ENCODE measurements at places on chromosomes 2 and 18.

DNA sequence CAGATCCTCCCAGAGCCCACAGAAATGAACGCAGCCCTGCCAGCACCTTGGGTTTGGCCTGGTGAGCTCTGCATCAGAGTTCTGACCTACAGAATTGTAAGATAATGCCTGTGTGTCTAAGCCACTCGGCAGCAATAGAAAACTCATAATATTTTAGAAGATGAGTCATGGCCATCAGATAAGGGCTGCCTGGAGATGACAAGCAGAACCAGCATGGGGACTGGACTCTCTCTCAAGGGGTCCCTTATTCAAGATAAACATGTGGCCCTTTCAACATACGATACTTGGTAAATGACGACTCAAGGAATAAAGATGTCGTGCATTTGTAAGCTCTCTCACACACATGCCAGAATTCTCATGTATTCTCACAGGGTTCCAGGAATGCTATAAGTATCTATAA, 8.5 kb upstream of the AGAP1 start:
- no peak for DNase-seq

DNA sequence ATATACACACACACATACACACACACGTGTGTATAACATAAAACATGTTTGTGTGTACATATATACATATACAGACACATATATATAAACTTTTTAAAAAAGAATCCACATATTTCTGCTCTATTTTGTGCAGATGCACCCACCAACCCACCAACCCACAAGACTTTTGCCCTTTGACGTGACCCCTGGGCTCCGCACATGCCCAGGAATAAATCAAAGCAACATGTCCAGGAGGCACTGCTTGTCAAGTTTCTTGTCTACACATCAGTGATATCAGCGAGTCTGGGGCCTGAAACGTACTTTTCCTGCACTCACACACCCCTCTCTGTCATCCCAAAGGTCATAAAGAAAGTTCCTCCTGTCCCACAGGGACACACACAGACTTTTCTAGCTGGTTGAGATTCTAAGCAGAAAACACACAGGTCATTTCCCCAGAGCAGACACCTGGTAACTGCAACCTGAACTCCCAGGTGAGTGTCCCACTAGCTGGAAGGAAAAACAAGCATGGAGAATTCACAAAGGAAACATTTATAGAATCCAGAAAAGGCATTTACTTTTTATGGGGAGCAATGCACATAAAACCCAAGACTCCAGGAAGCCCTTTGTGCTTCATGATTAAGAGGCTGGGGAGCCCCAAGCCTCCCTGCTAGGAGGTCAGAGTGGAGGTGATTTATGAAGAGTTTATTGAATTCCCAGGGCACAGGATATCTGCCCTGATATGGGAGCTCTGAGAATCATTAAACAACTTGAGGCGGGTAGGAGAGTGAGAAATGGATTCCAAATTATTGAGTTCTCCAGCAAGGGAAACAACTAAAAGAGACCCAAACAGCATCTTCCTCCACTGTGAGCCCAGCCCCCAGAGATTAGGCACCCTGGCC, 211.6 kb downstream of the MGAT5 start:
- no peak for DNase-seq

DNA sequence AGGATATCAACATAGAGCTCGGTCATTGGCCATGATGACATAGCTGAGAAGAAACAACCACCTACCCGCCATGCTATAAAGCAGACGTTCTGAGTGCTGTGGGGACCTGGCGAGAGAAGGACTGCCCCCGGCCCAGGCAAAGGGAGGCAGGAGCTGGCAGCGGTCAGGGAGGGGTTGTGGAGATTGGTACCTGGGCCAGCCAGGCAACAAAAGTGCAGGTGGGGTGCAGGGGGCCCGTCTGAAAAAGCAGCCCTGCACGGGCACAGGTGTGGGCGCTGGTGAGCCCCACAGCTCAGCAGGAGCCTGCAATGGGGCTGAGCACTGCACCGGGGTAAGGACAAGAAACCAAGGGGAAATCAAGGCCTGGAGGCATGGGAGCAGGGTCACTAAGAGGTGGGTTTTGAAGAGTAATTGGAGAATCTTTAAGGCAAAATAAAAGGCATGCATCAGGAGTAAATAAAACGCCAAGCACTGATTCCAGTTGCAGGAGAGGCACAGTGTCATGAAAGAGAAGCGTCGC, 464.0 kb downstream of the EIPR1 start:
- no peak for DNase-seq

GRCh38 chr2:15941481-15941850, 1.1 kb downstream of the MYCN start:
- no peak for DNase-seq

- DNase-seq, result no peak
Observed at GRCh38 chr2:121076885-121077549, 208.0 kb downstream of the TFCP2L1 start.

GRCh38 chr2:96175951-96176350, 30.7 kb upstream of the DUSP2 start:
- DNase-seq, result no peak

DNA sequence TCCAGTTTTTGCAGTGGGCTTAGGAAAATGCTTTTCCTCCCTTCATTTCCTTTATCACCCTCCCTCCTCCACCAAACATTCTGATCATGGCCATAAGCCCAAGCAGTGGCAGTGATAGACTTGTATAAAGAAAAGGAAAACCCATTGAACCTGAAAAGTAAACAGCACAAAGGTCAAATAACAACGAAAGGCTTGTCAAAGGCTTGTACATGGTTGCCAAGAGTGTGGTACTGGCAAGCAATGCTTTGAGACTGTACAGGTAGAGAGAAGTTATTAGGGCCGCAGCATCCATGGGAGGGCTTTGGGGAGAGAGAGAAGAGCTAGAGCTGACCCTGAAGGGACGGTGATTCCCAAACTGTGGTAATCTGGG, 2.1 kb upstream of the VWA3B start:
- no peak for DNase-seq

DNA sequence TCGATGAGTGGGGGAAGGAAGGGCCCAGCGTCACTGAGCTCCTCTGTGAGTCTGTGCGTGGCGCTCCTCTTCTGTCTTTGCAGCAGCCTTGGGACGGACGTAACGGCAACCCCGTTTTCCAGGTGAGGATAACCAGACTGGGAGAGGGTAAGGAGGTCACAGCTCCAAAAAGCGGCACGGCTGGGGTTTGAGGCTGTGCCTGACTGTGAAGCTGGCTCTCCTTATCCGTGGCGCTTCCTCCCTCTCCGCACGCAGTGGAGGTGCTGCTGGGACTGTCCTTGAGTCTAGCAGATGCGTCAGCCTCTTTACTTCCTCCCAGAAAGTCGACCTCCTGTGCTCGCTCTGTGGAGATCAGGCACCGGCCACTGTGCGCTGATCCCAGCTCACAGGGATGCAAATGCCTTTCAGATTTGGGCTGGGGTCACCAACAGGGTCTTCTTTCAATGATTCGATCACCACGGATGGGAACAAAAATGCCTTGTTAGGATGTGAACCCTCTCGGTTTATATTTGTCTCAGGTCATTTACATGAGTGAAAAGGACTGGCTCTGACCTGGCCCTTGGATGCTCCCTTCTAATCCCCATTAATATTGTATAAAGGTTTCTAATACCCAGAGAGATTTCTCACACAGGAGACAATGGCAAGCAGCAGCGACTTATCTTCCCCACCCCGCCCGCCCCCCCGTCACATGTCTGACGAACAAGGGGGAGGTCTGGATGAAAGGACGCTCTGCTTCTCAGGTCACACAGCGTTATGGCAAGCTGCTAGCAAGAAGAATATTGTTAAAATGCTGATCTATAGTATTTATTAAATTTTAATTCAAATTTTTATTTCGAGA, 30.1 kb upstream of the E2F6 start:
- no peak for DNase-seq

- DNase-seq, result no peak
Observed at GRCh38 chr2:235542733-235543127, 48.9 kb downstream of the AGAP1 start.

GRCh38 chr2:106053581-106053980, 140.5 kb downstream of the UXS1 start:
- no peak for DNase-seq

DNA sequence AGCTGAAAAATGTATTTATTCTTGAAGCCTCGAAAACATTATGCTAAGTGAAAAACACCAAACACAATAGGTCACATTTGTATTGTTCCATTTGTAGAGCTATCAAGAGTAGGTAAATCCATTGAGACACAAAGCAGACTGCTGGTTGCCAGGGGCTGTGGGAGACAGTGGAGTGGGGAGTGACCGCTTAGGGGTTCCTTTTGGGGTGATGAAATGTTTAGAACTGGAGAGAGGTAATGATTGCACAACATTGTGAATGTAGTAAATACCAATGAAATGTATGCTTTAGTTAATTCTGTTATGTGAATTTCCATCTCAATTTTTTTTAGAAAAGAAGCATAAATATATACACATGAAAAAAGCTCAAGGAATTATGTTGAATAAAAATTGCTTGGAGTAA, 15.8 kb downstream of the KCTD18 start:
- no peak for DNase-seq

GRCh38 chr2:107812006-107812405, 14.7 kb upstream of the RGPD4 start:
- DNase-seq, result no peak

DNA sequence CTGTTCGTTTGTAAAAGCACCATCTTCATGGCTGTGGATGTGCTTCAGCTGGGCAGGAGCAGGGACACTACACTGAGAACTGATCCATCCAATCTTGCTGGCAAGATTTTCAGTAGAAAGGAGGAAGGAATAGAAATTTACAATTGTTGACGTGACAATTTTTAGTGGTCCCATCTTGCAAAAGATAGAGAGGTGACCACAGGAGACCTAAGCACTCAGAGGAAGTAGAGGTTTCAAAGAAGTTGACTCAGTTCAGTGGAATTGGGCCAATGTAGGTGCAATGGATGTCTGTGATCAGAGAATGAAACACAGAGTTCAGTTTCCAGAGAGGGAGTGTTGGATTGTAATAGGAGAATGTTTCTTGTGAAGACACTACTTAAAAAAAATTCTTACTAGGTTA, 1.4 kb downstream of the UGT1A5 start:
- DNase-seq, result no peak

DNA sequence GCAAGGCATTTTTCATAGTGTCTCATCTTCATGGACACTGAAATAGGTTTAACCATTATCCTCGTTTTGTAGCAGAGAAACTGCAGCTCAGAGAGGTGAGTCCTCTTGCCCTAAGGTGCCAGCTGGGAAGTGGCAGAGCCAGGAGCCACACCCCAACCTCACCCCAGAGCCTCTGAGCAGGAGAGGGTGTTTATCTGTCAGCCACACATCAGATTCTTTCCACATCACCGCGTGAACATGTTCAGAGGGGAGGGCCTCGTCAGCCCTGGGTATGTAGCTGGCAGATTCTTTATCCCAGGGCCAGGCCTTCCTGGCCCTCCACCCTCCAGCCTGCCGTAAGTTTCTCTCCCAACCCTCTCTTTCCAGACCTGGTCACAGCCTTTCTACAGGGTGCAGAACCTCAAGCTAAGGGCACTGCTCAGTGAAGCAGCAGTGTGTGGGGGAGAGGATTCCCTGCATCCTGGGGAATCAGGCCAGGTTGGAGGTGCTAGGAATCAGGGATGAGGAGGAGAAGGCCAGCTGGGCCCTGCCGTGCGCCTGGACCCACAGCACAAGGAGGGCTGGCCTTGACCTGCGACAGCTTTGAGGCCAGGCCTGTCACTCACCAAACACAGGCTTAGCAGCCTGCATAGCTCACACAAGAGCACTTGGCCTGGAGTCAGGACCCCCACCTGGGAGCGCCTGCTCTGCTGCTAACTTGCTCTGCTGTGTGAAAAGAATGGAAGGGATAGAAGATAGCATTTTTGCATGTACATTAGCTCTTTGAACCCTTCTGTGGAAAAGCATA, 111.3 kb upstream of the MCFD2 start:
- DNase-seq, result no peak

DNA sequence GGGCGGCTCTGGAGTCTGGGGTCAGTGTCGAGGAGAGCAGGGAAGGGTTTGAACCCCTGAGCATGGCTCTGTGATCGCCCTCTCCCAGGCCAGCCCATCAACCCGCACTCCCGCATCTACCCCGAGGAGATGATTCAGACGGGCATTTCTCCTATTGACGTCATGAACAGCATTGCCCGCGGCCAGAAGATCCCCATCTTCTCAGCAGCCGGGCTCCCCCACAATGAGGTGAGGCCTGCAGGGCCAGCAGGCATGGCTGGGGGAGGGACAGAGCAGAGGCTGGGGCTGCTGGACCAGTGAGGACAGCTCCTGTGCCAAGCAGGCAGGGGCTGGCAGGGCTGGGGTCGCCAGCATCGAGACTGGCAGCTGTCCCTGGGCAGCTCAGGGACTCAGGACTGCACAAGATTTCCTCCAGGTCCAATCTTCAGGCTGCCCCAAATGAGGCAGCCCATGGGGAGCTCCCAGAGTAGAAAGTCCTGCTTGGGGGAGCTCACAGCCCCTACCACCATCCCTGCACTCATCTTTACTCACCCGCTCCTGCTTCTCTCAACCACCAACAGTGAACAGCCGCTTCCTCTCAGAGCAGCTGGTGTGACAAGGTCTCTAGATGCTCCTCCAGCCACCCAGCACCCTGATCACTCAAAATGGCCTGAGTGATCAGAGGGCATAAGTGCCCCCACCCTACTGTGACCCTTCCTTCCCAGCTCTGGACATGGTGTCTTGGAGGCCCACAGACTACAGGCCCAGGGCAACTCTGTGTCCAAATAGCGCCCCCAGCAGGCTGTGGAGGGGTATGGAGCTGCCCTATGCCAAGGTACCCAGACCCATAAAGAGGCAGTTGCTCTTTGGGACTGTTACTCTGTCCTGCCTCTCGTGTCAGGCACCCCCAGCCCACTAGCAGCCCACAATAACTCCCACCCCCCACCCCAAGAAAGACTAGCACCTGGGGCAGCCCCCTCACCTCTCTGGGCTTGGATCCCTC, 18.3 kb upstream of the ANKRD53 start:
- no peak for DNase-seq

DNA sequence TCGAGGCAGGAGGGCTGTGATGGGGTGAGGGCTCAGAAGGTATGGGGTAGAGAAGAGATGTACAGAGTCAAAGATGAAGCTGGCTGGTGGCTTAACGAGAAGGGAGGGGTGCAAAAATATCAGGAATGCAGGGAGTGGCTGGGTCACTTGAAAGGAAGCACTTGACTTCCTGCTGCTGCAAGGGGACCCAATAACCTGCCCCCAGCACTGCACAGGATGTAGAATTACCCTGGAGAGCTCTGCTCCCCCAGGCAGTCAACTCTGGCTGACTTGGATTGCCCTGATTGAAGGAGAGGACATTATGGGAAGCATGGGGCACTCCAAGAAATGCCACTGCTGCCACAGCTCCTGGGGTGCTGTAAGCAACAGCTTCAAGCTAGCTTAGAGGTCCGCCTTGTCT, 41.8 kb downstream of the CFAP221 start:
- no peak for DNase-seq

DNA sequence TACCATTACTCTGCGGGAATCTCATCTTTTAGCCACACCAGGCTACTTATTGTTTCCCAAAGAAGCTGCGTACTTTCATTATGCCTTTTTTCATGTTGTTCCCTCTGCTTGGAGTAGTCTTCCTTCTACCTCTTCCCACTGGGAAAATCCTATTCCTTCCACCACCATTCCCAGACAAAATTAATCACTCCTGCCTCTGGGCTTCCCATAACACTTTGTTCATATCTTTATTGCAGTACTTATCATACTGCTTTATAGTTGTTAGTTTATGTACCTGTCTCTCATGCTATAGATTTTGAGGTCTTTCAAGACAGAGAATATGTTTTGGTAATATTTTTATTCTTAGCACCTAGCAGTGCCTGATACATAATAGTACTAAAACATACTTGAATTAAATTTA, 16.2 kb downstream of the OTX1 start:
- no peak for DNase-seq

- DNase-seq, result no peak
Observed at GRCh38 chr2:88220718-88221117, 50.6 kb downstream of the THNSL2 start.
